HAP-1 (cell line): ENCODE measurements at places on chromosomes 12 and 14.
A peak's percentile ranks its signal among the peaks of the same experiment; 100 is the strongest.

GRCh38 chr14:31965735-31966598 lies 111.1 kb upstream of the ARHGAP5 start:
- DNase-seq, result no peak

GRCh38 chr14:31992011-31992447 lies 85.1 kb upstream of the ARHGAP5 start:
- DNase-seq, result no peak

GRCh38 chr12:110084314-110085015 lies 36.1 kb upstream of the C12orf76 start:
- no peak for DNase-seq

DNA sequence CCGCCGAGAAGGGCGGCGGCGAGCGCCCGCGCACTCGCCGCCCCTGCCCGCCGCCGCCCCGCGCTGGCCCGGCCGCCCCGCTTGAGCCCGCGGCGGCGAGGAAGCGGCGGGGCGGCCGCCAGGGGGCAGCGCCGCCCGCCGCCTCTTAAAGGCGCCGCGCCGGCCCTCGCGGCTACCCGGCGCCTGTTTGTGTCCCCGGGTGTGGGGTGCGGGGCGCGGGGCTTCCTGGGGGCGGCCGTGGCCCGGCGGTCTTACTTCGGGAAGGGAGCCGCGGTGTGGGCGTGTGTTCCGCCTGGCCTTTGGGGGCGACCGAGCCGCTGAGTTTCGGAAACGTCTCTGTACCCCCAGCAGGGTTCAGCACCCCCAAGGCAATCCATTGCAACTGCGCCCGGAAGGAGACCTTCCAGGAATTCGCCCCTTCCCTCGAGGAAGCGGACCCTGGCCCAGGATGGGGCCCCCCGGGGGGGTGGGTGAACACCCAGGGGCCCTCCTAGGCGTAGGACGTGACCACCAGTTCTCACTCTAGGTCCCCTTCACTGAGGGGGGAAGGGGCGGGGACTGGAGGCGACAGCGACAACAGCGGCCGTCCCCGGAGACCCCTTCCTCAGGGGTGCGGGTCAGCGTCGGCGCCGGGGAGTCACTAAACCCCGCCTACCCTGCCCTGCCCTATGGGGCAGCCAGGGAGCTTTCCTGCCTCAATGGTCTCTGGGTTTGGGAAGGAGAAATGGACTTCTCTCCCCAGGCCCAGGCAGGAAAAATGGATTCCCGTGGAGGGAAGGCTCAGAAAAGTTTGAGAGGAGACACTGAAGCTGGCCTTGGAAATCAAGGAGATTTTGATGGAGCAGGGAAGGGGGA lies at the start of gene ITPK1:
ITPK1 (minus strand) TSS at position 105 of the 855 bp plus-strand sequence. CDS start 762 bp downstream, outside the sequence.
- peak; percentile 47 for DNase-seq

- no peak for DNase-seq
These were observed 12.5 kb upstream of the TEX22 start for GRCh38 chr14:105385698-105386365.

GRCh38 chr14:30656190-30656632 lies 34.1 kb downstream of the SCFD1 start:
- DNase-seq, result peak; percentile 52

DNA sequence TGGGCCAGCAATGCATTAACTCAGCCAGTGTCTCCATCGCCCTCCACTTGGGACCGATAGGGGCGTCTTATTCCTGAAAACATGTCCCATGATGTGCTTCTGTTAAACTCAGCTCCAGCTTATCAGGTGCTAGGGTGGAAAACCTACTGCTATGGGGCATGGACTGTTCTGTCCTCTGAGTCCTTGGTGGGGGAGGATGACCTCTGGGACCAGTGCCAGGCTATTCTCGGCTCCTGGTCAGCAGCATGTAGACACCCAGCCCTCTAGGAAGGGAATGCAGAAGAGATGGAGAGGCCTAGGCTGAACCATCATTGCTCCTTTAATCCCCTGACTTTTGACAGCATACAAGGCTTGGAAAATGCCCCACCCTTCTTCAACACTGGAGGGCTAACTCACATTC lies 486.2 kb downstream of the MED13L start:
- DNase-seq, result no peak

- no peak for DNase-seq
These were observed 167.1 kb upstream of the OR4E1 start for GRCh38 chr14:21840765-21841164.

DNA sequence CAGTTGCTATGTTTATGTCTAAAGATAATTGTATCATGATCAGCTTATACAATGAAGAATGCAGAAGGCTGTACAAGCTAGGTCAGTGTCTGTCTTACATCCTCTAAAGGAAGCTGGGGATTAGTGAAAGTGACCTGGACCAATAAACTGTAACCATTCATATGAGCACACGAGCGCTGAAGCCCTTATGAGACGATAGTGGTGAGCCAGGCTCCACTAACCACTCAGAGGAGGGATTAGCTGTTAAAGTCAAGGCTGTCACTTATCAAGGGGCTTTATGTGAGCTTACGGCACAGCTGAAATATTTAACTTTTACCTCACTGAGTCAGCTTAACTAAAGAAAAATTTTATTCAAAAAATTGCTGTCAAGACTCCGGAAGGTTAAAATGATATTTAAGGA lies 30.3 kb downstream of the NDUFA12 start:
- peak; percentile 72 for DNase-seq

DNA sequence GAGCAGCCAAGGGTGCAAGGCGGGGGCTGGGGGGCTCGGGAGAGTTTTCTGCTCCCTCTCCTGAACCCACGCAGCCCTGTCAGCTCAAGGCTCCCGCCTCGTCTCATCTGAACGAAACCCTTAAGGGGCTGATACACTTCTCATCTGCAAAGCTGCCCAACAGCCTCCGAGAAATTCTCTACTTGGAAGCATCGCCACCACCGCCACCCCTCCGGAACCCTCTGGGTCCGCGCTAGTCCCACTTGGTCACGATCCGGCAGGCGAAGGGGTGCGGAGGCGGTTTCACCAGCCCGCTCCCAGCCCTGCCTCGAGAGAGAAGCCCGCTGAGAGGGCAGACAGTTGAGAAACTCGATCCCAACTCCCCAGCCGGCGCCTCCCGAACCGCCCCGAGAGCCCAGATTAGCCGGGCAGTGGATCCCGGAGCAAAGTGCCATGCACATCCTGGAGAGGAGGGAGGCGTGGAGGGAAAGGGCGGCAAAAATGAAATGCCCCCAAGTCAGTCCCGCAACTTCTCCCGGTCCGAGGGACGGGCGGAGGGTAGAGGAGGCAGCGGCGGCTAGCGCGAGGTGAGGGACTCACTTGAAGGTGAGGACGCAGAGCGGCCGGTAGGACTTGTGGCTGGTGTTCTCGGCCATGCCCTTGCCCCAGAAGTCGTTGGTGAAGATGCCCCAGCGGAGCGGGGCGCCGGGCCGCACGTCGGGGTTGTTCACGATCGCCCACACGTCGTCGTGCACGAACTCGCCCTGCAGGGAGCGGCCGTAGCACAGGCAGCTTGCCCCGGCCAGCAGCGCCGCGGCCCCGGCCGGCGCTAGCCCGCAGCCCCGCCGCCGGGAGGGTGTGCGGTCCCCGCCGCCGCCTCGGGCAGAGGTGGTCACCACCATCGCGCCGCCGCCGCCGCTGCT lies 620 bp downstream of the TMTC1 start:
- no peak for DNase-seq

DNA sequence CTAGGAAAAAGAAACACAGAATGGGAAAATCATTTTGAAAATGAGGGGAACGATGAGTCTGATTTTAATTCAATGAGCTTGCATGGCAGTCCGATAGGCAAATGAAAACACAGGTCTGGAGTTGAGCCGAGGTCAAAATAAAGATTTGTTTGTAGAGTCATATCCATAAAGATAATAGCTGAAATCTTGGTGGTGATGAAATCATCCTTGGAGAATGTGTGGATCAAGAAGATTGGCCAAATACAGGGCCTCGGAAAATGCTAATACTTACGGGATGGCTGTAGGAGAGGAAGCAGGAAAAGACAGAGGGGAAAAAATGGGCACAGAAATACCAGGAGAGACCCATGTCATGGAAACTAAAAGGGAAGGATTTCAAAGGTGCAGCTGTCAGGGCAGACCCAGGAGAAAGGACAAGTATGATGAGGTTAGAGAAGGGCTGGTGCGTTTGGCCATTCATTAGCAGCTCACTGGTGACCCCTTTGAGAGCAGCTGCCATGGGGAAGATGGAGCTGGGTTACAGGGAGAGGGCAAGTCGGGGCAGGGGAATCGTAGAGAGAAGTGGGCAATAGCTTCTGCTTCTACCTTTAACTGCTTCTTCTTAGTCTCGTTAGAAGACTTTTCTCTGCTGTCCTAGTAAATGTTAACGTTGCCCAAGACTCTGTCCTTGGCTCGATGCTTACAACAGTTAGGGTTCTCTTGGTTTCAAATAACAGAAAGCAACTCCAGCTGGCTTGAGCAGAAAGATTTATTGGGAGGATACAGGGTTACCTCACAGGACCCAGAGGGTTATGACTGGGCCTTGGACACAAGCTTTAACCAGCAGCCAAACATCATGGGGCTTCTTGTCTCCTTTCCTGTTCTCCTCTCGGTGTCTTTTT lies 161.8 kb downstream of the EFCAB11 start:
- no peak for DNase-seq

GRCh38 chr14:103698380-103699260 lies 16.6 kb downstream of the XRCC3 start:
- no peak for DNase-seq

GRCh38 chr12:131418884-131419283 lies 292.0 kb upstream of the SFSWAP start:
- DNase-seq, result no peak

- DNase-seq, result no peak
These were observed 192.0 kb downstream of the CHST11 start for GRCh38 chr12:104648756-104649155.

DNA sequence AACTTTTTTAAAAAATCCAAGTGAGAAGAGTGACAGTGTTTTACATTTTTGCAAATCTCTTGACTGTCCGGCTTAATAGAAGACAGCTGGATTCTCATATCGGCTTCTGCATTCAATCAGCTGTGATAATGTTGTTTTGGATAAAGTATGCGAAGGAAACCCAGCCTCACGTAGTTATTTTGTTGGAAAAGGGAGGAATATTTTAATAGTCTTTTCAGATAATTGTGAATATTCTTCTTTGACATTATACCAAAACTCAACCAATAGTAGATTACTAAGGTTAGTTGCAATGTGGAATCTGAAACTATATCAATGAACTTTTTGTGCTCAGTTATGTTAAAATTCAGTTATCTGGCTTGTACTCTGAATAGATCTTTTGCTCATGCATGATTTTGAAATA lies 276.5 kb downstream of the ZFP36L1 start:
- DNase-seq, result no peak

GRCh38 chr12:11202811-11203210 lies 16.1 kb upstream of the TAS2R42 start:
- DNase-seq, result no peak

GRCh38 chr12:78099806-78100205 lies 269.1 kb downstream of the NAV3 start:
- no peak for DNase-seq

DNA sequence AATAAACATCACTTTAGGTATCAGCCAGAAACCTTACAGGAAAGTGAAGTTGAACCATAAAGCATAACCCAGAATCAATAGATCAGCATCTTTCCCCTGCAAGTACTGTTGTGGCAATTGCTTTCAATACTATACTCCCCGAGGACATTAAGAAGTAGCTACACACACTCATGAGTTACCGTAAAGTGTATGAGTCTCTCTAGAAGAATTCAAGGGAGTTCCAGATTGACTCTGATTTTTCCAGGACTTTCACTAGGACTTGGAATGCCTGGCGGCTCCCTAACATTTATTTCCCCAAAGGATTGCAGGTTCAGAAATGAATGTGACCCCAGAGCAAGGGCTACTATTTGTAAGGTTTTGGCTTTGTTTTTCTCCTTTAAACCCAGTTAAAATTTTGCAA lies 465.4 kb upstream of the MDGA2 start:
- no peak for DNase-seq
